Aorta (tissue), 5 donors: ENCODE measurements at places on chromosomes 6 and 20.
A peak's percentile ranks its signal among the peaks of the same experiment; 100 is the strongest.

- no peak for DNase-seq
These were observed 97.5 kb upstream of the TMEM30A start for GRCh38 chr6:75381877-75382633.

DNA sequence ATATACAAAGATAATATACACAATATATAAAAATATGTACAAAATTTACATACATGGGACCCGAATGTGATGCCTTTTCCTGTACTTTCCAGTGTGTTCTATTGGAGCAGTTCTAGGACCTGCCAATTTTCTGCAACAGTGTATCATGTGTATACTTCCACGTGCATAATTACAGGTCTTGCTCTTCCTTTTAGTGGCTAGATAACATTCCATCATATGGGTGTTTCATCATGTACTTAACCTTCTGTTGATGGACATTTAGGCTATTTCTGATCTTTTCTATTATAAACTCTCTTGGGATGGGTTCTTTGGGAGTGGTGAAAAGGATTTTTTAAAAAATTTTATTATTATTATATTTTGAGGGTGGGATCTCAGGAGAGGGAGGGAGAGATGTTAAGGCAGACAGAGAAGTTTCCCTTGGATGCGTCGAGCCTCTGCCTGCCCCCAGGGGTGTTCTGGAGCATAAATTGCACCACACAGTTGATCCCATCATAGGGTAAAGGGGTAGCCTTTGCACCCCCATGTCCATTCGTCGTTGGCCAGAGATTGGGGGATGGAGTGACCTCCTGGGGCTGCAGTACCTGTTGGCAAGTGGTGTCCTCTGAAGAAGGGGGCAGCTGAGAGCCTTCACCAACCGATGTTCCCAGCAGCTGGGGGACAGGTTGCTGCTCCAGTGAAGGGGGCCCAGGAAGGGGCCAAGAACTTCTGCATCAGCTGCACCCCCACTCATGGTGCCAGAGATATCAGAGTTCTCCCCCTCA, 110.3 kb downstream of the TOX2 start:
- no peak for DNase-seq

- DNase-seq, result no peak
These were observed 13.9 kb downstream of the CEP43 start for GRCh38 chr6:167013067-167013466.

- DNase-seq, result no peak
These were observed 30.2 kb downstream of the MYLIP start for GRCh38 chr6:16158943-16159557.

GRCh38 chr6:129901910-129902309, 40.8 kb upstream of the TMEM244 start:
- no peak for DNase-seq

- DNase-seq, result no peak
These were observed 91.2 kb downstream of the ANKRD60 start for GRCh38 chr20:58137236-58137635.

DNA sequence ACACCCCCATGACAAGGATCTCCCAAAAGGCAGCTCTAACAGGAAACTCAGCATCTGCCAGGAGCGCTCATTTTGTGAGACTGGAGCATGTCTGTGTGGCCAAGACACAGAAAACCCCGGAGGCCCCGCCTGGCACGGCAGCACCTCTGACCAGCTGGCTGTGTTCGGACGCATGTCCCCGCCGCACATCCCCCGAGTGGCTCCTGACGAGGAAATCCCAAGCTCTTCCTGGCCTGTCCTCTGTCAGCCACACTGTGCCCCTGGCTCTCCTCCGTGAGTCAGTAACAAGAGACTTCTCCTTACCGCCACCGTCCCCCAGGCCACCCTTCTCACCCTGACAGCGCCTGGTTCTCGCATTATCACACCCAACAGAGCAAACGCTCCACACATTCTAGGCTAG, 14.4 kb downstream of the SLC2A4RG start:
- DNase-seq, result no peak

DNA sequence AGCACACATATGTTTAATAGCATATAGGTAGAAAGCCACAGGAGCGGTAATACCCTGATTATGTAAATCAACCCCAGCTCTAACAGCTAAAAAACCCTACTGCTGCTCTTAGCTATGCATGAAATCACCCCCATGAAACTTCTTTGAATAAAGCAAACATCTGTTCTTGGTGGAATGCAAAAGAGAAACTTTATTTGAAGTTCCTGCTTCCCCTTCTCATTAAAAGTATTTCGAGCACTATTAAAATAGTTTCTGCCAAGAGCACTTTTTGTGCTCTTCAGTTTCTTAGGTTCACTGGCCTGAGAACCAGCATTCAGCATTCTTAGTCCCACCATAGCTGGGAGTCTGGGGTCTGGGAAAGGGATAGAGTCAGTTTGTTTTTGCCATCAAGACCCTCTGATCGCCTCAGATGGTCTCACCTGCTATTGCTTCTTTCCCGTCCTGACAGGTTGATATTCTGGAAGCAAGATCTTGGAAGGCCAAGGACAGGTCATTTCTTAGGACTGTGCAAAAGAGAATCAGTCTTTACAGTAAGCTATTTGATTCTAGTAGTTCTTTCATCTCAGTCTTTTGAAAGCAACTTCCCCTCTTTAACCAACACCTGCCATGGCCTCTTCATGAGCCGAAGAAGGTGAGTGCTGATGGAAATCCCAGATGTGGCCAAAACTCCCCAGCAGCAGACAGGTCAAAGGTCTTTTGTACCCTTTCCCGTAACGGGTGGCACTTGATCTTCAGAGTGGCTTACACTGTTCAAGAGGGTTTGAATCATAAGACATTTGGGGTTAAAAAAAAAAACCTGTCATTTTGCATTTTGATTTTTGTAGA, 76.5 kb upstream of the TMEM170B start:
- no peak for DNase-seq

- no peak for DNase-seq
These were observed 6.6 kb upstream of the SLC16A10 start for GRCh38 chr6:111080698-111081097.

DNA sequence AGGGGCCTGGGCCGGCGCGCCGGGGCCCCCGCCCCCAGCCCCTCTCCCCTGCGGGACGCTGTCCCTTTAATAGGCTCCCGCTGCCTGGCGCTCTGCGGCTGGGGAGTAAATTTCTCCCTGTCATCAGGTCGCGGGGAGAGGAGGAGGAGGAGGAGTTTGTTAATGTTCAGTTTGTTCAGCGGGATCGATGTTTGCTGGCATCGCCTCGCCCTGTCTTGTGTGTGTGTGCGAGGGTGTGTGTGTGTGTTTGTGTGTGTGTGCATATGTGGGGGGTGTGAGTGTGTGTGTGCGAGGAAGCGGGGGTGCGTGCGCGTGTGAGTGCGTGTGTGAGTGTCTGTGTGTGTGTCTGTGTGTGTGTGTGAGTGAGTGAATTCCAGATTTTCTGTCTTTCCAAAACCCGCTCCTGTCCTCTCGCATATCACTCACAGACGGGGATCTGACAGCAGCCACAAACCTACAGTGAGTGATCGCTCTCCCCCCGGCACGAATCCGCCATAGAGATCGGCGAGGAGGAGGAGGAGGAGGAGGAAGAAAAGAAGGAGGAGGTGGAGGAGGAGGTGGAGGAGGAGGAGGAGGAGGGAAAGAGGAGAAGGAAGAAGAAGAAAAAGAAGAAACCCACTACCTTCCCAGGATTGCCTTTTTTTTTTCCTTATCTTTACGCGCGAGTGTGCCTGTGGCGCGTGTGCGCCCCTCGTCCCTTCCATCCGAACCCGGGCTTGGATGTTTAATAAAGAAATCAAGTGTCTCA, at the start of gene TSHZ2:
Gene TSHZ2, plus strand, starts transcription at position 169 of the 748 bp plus-strand sequence. CDS start 936 bp downstream, outside the sequence.
- DNase-seq, result peak; percentile 76
